Right lobe of liver (tissue), 6 donors: ENCODE measurements at places on chromosomes 7 and 10.
A peak's percentile ranks its signal among the peaks of the same experiment; 100 is the strongest.

DNA sequence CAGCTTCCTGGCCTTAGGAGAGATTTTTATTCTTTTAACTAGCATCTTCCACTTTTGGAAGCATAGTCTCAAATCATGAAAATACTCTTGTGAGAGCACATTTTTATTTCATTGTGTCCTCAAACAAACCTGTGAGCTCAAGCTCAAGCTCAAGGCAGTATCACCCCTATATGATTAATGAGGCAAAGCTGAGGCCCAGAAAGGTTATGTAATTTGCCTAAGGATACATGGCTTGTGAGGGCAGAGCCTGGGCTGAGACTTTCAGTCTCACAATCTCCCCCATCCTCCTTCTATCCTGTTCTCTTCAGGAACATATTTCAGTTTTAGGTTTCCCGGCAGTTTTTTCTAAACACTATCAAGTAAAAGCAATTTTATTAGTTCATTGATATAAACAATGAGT is 359.5 kb downstream of the PTEN start:
- no peak for DNase-seq

DNA sequence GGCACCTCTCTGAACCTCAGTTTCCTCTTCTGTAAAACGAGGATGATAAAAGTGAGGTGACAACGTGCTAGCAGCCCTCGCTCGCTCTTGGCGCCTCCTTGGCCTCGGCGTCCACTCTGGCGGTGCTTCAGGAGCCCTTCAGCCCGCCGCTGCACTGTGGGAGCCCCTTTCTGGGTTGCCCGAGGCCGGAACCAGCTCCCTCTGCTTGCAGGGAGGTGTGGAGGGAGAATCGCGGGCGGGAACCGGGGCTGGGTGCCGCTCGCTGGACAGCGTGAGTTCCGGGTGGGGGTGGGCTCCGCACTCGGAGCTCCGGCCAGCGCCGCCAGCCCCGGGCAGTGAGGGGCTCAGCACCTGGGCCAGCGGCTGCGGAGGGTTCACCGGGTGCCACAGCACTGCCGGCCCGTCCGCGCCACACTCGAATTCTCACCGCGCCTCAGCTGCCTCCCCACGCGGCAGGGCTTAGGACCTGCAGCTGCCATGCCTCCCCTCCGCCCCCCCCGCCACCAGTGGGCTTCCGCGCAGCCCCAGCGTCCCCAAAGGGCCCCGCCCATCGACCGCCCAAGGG is 24.3 kb upstream of the ACSL5 start:
- DNase-seq, result no peak

DNA sequence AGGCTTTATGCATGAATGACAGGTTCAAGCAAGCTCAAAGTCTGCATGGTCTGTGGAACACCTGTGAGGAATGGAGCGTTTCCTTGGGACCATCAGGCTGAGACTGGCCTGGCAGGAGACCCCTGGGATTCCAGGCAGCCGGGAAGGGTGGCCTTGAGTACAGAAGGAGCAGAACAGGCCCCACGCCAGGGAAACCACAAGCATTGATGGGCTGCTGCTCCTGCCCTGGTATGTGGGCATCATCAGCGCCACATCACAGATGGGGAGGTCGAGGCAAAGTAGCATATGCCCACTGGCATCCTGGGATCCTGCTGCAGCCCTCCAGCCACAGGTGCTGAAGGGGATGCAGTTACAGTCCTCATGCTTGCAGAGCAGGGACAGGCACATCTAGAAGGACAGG is 40.9 kb downstream of the ANTXRL start:
- no peak for DNase-seq

- DNase-seq, result no peak
Observed at GRCh38 chr10:104085801-104086400, at the start of gene COL17A1. COL17A1 (minus strand) TSS chr10:104085880; CDS start chr10:104080673, 5,207 bp downstream.

GRCh38 chr7:151399906-151400305 is 9.9 kb downstream of the WDR86 start:
- peak; percentile 14 for DNase-seq
